Stimulated activated CD4-positive, alpha-beta T cell treated with anti-CD3 and anti-CD28 coated beads, Interleukin-1b, Interleukin-23, amount 100 ng/mL, for 48 hours (primary cell): ENCODE measurements at places on chromosomes 16 and 17.
A peak's percentile ranks its signal among the peaks of the same experiment; 100 is the strongest.

- DNase-seq, result no peak
Measured at GRCh38 chr17:19270704-19271611, 33.8 kb downstream of the EPN2 start.

- no peak for DNase-seq
Measured at GRCh38 chr17:43931062-43931571, 11.2 kb downstream of the PPY start.

- DNase-seq, result peak; percentile 62
Measured at GRCh38 chr17:27526604-27527002, 70.4 kb downstream of the KSR1 start.

DNA sequence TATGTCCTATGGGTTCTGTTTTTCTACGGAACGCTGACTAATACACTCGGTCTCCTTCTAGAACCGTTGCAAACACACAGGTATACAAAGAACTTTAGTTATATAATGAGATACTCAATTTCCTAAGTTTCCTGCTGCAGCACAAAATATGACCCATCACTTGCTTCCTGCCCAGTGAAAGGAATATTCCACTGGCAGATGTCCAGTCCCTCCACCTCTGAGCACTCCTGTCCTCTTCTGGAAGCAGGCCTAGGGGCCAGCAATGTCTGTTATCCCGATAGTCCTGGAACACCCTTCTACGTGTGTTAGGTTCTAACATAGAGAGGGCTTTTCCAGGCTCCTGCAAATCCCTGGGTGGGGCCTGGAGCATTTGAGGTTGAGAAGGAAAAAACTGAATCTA is 32.7 kb downstream of the ADAMTS18 start:
- DNase-seq, result no peak

- DNase-seq, result no peak
Measured at GRCh38 chr16:80708823-80709222, 95.6 kb downstream of the CDYL2 start.

- DNase-seq, result no peak
Measured at GRCh38 chr16:76749780-76750375, 441.1 kb upstream of the MON1B start.

GRCh38 chr16:4561596-4561995 is 5.5 kb downstream of the C16orf96 start:
- DNase-seq, result no peak

GRCh38 chr17:67245694-67246402 is 852 bp upstream of the HELZ start:
- DNase-seq, result peak; percentile 46

DNA sequence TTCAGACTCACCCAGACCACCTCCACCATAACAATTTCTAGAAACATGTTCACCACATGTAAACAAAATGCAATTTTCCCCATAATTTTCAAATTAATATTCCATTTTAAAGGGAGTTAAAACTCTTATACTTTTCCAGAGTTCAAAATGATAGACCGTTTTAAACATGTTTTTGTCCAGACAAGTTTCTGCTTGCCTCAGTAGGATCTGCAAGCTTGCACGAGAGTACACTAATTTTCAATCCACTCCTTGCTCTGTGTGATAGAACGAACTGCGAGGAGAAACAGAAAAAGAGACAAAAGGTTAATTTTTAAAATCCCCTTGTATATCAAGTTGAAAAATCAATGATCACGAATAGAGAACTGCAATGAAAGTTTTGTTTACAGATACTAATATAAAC is 7.1 kb downstream of the FAHD1 start:
- no peak for DNase-seq

GRCh38 chr16:84029297-84030047 is 13.1 kb downstream of the SLC38A8 start:
- no peak for DNase-seq

DNA sequence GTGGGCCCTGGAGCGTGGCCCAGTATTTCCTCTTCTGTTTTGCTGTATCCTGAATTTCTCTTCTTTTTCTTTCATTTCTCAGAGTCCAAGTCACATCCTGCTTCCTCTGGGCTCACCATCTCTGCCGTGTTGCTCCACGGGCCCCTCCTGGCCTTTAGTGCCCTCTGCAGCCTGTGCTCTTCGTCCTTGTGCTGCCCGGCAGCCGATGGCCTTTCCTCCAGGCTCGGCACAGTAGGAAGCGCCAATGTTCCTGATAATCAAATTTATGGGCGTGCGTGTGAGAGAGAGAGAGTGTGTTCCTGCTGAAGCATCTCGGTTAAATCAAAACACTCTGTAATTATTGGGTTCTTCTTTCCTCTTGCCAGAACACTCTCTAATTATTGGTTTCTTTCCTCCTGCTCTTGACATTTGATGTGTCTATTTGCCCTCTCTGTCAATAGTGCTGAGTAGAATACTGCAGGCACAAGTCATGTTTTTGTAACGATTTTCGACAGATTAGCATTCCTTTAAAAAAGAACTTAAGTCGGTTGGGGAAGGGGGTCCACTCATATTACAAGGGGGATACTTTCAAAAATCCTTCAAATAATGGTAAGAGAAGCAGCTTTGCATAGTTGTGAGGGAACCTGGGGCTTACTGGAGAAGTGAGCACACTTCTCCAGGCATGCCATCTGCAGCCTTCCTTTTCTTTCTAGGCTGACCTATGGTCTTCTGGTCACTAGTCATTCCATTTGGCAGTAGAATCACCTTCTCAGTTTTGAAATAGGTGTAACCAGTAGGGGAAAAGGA is 126.6 kb downstream of the RPTOR start:
- no peak for DNase-seq

DNA sequence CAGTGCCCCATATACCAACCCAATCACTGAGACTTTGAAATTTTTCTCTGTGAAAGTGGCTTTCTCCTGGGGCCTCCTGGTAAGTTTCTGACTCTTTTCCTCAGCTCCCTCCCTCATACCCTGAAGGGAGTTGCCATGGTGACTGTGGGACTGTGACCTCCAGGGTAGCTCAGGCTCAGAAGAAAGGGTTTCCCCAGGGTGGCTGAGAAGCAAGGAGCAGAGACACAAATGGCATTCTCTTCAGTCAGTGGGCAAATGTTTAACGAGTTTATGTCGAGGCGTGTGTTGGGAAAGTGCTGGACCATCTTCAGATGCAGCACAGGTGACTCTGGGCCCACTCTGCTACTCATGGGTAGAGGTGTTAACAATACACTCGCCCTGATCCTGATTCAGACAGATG is 46.8 kb downstream of the MRPS23 start:
- no peak for DNase-seq

GRCh38 chr17:50275279-50275678 is 1.0 kb downstream of the TMEM92 start:
- no peak for DNase-seq

GRCh38 chr16:8571061-8571596 is 19.2 kb downstream of the TMEM114 start:
- DNase-seq, result no peak

GRCh38 chr16:27447301-27447700 is 45.3 kb downstream of the IL21R start:
- DNase-seq, result no peak

GRCh38 chr16:84976644-84977400 is 34.5 kb downstream of the ZDHHC7 start:
- DNase-seq, result no peak

- no peak for DNase-seq
Measured at GRCh38 chr17:14068542-14069250, 608 bp upstream of the COX10 start.

- DNase-seq, result no peak
Measured at GRCh38 chr16:67068212-67068753, 39.3 kb downstream of the CBFB start.

DNA sequence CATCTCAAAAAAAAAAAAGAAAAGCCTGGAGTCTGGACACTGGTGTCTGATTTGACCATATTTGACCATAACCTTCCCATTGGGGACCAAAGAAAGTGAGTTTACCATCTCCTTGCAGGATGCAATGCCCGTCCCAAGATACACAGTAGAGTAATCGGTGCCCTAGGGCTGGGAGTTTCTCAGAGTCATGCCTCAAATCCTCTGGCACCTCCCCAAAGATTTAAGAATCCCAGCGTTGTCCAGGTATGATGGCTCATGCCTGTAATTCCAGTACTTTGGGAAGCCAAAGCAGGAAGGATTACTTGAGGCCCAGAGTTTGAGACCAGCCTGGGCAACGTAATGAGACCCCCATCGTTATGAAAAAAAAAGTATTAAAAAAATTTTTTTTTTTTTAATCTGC is 5.0 kb downstream of the PITPNM3 start:
- DNase-seq, result no peak

- DNase-seq, result no peak
Measured at GRCh38 chr16:57889522-57889921, 81.4 kb downstream of the CNGB1 start.

DNA sequence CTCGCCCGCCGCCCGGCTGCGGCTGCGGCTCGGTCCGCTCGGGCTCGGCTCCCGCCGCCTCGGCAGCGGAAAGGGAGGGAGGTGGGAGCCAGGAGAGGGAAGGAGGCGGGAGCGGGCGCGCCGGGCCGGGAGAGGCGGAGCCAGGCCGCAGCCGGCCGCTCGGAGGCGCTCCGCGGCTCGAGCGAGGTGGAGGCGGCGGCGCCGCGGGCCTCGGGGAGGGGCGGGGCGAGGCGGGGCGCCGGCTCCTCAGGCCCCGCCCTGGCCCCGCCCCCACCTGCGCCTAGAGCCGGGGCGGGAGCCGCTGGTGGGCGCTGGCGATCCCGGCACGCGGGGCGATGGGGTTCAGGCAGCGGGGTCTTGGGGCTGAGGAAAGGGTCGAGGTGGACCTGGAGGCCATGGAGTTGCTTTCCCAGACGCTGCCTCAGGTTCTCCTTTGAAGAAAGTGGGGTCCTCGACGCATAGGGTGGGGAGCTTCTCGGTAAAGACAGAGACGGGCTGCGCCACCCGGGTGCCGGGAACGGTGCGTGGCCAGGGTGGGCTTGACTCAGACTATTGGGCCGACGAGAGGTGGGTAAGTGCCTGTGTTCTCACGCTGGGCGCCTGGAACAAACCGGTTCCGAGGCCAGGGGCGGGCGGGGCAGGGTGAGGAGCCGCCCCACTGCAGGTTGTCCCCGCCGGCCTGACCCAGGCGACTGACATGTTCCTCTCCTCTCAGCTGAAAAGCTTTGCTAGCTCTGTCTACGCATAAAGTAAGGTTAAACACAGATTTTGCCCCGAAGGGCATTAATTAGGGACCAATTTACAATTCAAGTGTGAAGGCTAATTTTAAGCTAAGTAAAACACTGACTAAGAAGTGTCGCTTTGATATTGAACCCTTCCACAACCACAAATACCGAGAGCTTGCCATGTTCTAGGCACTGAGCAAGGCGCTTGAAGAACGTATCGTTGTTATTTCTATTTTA is at the start of gene CMTM4:
TSS of gene CMTM4 (minus strand) at position 75 of the 962 bp plus-strand sequence. CDS start 218 bp downstream, outside the sequence.
- peak; percentile 62 for DNase-seq

DNA sequence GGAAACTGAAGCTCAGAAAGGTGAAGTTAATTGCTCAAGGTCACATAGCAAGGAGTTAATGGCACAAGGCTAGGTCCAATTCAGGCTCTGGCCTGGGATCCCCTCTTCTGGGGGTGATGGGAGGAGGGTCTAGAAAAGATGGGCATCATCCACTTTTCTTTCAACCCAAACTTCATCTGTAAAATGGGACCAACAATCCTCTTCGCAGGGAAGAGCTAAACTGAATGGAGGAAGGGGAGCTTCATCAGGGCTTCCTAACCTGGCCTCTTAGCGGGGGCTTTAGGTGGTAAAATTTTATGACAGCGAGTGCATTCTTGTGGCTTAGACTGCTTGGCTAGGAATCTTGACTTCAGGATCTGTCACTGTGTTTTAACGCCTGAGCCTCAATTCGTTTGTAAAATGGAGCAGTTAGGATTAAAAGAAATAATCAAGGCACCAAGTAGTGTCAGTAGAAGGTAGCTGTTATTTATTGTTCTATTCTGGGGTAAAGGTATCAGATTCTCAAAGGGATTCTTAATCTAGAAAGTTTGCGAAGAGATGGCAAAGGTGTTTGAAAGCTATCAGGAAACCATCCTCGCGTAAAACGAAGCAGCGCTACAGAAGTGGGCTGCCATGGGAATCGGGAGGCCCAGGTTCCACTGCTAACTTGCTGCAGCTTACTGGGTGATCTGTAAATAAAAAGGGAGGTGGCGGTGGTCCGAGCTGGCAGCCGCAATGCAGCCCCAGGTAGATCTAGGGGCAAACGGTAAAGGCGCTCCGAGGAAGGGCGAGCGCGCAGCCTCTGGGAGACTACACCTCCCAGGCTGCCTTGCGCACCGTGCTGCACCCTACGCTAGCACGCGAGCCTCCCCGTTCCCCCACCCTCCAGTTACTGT is 1.5 kb upstream of the SRCAP start:
- DNase-seq, result no peak

DNA sequence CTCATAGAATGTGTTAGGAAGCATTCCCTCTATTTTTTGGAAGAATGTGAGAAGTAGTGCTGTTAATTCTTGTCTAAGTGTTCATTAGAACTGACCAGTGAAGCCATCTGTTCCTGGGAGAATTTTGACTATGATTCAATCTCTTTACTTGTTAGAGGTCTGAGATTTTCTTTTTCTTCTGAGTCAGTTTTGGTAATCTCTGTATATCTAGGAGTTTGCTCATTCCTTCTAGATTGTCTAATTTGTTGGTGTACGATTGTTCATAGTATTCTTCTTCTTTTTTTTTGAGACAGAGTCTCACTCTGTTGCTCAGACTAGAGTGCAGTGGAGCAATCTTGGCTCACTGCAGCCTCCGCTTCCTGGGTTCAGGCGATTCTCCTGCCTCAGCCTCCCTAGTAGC is 20.4 kb downstream of the NFATC3 start:
- no peak for DNase-seq

- DNase-seq, result no peak
Measured at GRCh38 chr16:72537664-72538063, 365.7 kb upstream of the PMFBP1 start.

DNA sequence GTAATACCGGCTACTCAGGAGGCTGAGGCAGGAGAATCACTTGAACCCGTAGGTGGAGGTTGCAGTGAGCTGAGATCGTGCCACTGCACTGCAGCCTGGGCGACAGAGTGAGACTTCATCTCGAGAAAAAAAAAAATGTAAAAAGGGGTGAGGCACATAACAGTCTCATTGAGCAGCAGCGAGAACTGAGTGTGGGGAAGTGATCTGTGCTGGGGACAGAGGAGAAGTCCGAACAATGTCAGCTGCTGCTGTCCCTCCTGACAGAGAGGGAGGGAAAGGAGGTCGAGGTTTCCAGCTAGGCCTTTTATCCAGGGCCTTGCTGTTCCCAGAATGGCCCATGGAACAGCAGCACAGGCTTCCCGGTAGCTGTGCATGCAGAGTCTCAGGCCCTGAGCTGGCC is 14.0 kb downstream of the C16orf74 start:
- DNase-seq, result no peak

DNA sequence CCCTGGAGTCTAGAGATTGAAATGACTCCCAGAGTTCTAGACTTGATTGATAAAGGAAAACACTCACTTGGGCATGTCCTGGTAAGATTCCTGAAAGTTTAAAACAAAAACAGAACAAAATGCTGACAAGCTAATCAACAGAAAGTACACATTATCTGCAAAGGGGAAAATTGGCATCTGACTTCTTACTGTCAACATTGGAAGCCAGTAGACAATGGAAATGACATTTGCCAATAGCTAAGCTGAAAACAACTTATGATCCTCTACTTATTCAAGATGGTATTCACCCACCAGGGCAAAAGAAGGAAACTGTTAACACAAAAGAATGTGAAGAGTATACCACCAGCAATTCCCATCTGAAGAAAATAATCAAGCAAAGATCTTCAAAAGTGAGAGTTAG is 36.8 kb upstream of the CDYL2 start:
- no peak for DNase-seq
